NCI-H1105 (cell line): ENCODE measurements at places on chromosomes 2 and 18.

DNA sequence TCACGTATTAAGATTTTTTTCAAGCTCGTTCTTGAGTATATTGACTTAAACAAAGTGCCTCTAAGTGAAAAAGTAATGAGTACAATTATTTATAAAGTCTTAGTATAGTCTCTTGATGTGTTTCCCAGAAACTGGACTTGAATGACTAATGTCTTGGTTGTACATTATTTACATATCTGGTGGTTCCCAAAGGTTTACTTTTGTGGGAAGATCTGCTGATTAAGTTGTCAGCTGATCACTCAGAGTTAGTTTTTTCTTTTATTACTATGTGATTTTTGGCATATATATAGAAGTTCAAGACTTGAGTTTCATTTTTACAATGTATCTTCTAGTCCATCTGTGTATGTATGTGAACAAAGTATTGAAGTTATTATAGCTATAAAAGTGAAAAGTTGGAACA is 29.5 kb downstream of the RNF144A start:
- no peak for DNase-seq

GRCh38 chr2:71611247-71611646 is 157.9 kb downstream of the DYSF start:
- no peak for DNase-seq

DNA sequence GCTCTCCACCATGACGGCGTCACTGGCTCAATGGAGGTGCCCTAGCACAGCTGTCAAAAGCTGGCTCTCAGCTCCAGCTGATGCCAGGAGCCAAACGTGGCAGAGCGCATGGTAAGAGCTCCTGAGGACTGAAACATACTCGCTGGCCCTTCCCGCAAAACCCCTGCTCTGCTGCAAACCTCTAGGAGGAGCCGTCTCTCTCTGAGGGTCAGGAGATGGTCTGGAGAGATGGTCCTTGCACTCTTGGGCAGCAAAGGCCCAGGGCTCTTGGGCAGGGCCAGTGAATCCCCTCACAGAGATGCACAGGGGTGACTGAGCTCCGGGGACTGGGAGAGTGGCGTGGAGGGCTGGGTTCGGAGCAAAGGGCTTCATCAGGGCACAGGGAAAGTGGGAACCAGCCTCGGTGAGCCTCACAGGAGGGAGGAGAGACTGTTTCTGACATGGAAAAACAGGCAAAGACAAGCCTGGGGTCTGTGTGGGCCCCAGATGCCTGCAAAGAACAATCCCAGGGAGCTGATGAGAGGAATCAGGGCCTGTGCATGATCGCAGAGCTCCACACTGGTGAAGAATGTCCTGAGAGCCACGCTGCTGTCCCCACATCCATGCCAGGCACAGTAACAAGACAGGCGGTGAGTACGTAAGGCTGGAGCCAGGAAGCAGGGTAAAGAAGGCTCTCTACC is 17.2 kb downstream of the SNORC start:
- no peak for DNase-seq

DNA sequence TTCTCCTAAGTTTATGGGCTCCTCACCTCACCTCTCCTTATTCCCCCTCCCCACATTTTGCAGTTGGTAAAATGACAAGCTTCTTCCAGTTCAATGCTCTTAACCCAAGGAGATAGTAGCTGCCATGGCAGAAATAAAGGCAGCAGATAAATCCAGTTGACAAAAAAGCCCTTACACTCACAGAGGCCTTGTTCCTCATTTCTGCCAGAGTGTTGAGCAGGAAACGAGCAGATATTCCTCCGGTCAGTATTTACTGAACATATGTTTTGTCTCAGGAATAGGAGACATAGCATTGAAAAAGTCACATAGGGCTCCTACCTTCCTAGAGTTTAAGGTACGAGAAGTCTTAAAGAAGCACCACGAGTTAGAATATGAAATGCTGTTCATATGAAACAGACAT is 493.7 kb upstream of the TNP1 start:
- DNase-seq, result no peak

GRCh38 chr18:3051718-3052410 is 38.9 kb upstream of the LPIN2 start:
- DNase-seq, result no peak

- DNase-seq, result no peak
Measured at GRCh38 chr2:8198766-8199382, 483.0 kb upstream of the ID2 start.

GRCh38 chr2:6888724-6889123 is 11.1 kb downstream of the RSAD2 start:
- no peak for DNase-seq

DNA sequence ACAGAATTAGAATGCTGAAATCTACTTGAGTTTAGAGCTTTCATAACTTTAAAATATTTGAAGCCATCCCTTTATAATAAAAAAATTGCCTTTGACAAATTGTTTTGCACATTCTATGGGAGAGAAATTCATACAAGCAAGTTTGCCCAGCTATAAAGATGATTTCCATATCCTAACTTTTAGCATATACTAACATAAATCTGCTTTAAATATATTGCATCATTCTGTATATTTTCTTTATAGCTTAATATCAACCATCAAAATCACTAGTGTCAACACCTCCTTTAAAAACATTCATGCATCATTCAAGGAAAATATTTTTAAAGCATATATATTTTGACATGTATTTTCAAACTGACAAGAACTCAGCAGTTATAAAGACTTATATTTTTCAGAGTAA is 49.9 kb downstream of the WDPCP start:
- DNase-seq, result no peak

GRCh38 chr18:5238371-5238976 is 41.4 kb upstream of the AKAIN1 start:
- DNase-seq, result no peak

GRCh38 chr2:181111059-181111458 is 130.7 kb downstream of the UBE2E3 start:
- DNase-seq, result no peak

DNA sequence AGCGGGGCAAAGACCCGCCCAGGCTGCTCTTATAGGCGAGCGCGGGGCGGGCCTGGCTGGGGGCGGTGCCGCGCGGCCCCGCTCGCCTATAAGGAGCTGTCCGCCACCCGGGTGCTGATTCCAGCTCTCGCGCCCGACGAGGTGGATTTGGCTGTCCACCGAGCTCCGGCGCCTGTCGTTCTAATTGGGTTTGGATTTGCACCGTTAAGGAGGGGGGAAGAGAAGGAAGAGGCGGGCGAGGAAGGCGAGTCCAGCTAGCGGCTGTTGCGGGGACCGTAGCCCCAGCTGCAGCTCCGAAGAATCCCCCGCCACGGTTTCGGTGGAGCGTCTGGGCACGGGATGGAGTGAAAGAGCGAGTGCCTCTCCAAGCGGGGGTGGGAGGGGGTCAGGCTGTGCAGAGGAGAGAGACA is at the start of gene CNTNAP5:
CNTNAP5 (plus strand) TSS at position 117 of the 410 bp plus-strand sequence. CDS start 364 bp downstream, outside the sequence.
- peak; percentile 71 for DNase-seq

- DNase-seq, result no peak
Measured at GRCh38 chr2:225276207-225276606, 123.3 kb upstream of the NYAP2 start.

DNA sequence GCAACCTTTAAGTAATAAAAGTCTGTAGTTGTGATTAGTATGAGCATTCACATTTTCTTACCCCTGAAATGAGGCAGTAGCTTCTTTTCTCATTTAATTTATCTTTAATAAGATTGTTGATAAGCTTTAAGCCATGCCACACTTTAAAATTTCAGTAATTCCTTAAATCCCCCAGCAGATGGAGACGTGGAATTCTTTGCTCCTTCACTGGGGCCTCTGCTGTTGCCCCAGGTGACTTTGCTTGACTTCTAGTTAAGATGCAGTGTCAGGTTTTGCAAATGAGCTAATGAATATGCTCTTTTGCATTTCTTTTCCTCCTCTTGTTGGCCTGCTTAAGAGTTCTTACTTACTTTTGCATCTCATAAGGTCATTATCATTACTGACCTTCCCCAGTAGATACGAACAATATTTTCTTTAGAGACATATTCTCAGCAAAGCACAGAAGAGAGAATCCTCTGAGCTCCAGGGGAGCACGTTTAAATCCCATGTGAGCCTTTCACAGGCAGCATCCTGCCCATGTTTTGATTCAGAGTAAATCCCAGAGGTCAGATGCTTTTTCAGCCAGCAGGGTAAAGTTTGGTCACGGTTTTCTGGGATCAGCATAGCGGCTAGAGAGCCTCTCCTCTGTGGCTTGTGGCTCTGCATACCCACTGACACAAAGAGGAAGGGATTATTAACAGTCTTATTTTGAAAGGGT is 222.9 kb downstream of the PTPRM start:
- DNase-seq, result no peak

DNA sequence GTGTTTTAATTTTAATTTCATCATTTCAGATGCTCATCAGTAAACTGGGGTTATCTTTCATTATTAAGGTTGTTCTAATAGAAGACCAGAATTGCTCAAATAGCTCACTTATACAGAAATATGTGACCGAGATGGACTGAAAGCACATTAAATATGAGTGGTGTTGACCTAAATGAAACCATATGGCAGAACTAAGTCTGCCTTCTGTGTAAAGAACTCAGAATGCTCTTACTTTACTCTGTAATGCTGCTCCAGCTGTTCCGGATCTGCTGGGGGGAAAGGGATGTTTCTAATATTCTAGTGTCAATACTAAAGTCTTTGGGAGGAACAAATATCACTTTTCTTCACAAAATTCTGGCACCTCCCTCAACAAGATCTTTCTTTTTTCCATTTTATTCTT is 131.0 kb downstream of the DPP4 start:
- DNase-seq, result no peak

DNA sequence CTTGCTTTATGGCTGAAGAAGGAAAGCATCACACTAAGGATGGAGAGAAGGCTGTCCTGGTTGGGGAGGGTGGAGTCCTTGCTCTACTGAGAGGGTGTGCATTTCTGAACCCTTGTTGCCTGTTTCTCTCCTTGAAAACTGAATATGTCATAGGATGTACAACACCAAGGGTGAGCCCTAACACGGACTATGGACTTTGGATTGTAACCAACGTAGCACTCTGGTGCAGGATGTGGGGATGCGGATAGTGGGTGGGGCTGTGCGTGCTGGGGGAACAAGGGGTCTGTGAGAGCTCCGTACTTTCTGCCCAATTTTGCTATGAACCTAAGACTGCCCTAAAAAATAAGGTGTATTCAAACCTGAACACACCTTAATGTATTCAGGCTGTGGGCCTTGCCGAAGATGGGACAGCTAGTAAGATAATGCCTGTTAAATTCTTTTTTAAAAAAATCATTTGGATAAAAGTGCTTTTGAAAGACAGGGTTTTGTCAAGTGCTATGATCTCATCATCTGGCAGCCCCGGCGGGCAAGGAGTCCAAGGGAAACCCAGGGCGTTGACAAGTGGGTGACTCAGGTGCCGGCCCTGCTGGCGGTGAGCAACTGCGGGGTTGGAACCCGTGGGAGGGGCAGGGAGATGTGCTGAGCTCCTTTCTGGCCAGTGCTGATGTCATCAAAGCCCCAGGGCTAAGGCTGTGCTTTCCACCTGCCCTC is 54.0 kb downstream of the GATA6 start:
- peak; percentile 16 for DNase-seq

- DNase-seq, result no peak
Measured at GRCh38 chr18:9426753-9427152, 48.6 kb upstream of the RALBP1 start.

- no peak for DNase-seq
Measured at GRCh38 chr2:95032341-95032740, 6.8 kb downstream of the MAL start.

- DNase-seq, result no peak
Measured at GRCh38 chr18:52481116-52481515, 141.1 kb downstream of the DCC start.

GRCh38 chr18:62771494-62772270 is 56.3 kb downstream of the PHLPP1 start:
- no peak for DNase-seq

DNA sequence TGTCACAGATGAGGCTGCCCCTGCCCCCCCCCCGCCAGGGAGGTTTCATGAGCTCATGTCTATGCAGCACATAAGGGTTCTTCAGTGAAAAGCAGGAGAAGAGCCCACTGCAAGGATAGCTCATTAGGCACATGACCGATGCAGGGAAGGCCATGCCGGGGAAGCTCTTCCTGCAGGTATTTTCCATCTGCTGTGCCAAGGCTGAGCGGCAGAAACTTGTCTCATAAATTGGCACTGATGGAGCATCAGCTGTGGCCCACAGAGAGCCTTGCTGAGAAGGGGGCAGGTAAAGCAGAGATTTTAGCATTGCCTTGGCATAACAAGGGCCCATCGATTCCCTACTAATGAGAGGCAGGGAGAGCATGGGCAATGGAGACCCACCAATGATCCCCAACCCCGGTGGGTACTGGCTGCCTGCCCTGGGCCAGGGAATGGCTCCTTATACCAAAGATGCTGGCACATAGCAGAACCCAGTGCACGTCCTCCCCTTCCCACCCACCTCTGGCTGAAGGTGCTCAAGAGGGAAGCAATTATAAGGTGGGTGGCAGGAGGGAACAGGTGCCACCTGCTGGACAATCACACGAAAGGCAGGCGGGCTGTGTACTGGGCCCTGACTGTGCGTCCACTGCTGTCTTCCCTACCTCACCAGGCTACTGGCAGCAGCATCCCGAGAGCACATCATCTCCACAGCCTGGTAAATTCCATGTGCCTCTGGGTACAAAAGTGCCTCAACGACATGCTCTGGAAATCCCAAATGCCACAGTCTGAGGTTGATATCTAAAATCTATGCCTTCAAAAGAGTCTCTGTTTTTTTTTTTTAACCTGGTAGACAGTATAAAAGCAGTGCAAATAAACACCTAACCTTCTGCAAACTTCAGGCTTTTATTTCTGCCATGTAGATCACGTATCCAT is 41.4 kb downstream of the STEAP3 start:
- peak; percentile 46 for DNase-seq

- no peak for DNase-seq
Measured at GRCh38 chr2:162258686-162259085, 15.4 kb upstream of the FAP start.

- no peak for DNase-seq
Measured at GRCh38 chr18:34754300-34754699, 44.2 kb downstream of the DTNA start.

DNA sequence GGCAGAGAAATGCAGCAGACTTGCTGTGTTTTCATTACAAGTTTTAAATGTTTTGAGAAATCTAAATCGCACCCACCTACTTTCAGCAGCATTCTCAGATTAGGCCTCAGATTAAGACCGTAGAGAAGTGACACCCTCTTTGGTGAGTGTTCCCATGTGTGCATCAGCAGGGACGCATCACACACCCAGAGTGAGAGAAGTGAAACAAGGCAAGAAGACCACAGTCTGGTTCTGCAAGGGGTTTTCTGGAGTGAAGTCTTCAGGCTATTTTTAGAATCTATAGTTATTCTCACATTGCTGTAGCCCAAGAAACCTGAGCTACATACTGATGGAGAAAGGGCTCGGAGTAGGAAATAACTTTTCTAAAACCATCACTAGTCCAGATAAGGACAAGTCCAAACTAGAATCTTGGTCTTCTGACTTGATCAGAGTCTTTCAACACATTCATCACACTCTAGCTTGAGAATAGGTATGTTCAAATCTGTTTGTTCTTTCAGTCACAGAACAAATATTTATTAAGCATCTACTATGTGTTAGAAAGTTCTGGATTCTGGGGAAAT is 1216.6 kb upstream of the PIK3C3 start:
- no peak for DNase-seq

- DNase-seq, result no peak
Measured at GRCh38 chr2:55311444-55311870, 42.4 kb upstream of the MTIF2 start.

GRCh38 chr2:146414456-146414855 is 1430.4 kb upstream of the ACVR2A start:
- no peak for DNase-seq

- peak; percentile 45 for DNase-seq
Measured at GRCh38 chr2:47008381-47009252, 93.0 kb upstream of the MCFD2 start.

- DNase-seq, result no peak
Measured at GRCh38 chr2:218429911-218430692, 11.2 kb downstream of the VIL1 start.

GRCh38 chr2:20649576-20649975 is 1.3 kb downstream of the HS1BP3 start:
- DNase-seq, result no peak
